ENCODE measurements at places on chromosomes 2 and 18. TPM values are rescaled to one million over a fixed set of nuclear protein-coding genes. Genes with fewer than 3 reads are reported as not detected.

The UGT1A7 gene
- total RNA-seq: not detected

The SH2D6 gene
- not detected for total RNA-seq

The PELI1 gene
- total RNA-seq: 32.5 TPM

The RNF125 gene
- total RNA-seq: 19.6 TPM

The SOCS6 gene
- 14.7 TPM for total RNA-seq

The AMER3 gene
- total RNA-seq: not detected

The LYG1 gene
- total RNA-seq: 1.0 TPM

DNA sequence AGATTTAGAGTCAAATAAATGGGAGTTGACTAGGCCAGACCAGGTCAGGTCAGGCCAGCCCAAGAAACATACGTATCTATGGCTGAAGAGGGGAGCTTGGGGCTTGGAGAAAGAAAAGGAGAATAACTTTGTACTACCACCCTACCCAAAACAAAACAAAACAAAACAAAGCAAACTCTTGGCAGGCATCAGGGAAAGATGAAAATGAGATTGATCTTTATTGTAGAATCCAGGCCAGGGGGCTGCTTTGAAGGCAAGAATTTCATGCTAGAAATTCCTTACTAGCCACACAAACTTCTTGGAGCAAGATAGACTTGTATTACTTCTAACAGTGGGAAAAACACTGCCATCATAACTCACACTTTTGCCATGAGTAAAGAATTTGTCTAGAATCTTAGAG, 26.2 kb downstream of the QPCT start:
- no peak for DNase-seq

DNA sequence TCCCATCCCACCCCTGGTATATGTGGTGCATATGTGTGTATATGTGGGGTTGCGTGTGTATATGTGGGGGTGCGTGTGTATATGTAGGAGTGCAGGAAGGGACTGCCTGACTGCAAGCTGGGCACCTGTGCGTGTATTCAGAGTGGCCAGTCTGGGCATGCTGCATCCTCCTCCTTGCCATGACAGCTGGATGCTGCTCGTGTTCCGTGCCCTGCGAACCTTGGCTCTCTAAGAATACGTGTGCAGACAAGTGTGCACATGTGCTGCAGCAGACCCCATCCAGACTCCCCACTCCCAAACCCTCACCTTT, 222.1 kb downstream of the CELF4 start:
- no peak for DNase-seq

DNA sequence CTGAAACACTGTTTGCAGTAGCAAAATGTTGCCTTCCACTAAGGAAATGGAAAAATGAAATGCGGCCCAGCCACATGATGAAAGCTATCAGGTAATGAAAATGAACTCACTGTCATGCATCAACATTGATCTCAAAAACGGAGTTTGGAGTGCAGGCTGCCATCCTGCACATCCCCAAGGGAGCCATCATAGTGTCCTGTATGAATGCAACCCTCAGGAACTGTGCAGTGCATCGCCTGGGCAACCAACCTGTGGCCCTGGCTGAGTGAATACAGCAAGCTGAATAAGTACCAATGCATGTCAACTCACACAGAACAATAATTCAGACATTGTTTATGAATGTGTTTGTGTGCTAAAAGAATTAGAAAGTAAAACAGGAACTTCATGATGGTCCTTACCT, 23.1 kb upstream of the TXNDC2 start:
- DNase-seq: no peak

GRCh38 chr2:128438586-128438985, 119.9 kb upstream of the HS6ST1 start:
- DNase-seq: no peak

- no peak for DNase-seq
Observed at GRCh38 chr18:6875749-6876148, 146.2 kb downstream of the ARHGAP28 start.

GRCh38 chr18:13579874-13580273, 146.5 kb downstream of the FAM210A start:
- DNase-seq: no peak

- no peak for DNase-seq
Observed at GRCh38 chr2:207734264-207734635, 22.8 kb downstream of the CCNYL1 start.

Measured in omental fat pad (tissue), 4 donors.